ENCODE measurements at places on chromosomes 5 and 9.

DNA sequence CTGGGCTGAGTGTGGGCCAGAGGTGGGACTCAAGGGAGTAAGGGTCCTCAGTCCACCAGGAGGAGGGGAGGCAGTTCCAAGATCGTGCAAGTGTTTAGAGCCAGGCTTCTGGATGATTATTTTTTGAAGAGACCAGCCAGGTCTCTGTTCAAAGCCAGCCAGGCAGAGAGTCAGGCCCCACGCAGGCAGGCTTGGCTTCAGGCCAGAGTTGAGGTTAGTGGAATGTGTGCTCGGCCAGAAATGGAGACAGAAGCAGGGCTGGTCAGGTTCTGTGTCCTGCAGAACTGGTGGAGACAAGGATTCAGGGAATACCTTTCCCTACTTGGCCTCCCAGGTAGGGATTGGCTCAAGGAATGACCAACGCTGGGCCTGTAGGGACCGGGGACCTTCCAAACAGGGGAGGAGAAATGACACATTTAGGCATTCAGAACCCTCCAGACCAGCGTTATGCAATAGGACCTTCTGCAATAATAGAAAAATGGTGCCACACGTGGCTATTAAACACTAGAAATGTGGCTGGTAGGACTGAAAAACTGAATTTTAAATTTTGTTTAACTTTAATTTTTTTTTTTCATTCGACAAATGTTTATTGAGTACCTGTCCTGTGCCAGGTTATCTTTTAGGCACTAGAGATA lies 106.2 kb downstream of the CMYA5 start:
- DNase-seq: no peak

- no peak for DNase-seq
These were observed 391.4 kb downstream of the SH3GL2 start for GRCh38 chr9:17970277-17970676.

DNA sequence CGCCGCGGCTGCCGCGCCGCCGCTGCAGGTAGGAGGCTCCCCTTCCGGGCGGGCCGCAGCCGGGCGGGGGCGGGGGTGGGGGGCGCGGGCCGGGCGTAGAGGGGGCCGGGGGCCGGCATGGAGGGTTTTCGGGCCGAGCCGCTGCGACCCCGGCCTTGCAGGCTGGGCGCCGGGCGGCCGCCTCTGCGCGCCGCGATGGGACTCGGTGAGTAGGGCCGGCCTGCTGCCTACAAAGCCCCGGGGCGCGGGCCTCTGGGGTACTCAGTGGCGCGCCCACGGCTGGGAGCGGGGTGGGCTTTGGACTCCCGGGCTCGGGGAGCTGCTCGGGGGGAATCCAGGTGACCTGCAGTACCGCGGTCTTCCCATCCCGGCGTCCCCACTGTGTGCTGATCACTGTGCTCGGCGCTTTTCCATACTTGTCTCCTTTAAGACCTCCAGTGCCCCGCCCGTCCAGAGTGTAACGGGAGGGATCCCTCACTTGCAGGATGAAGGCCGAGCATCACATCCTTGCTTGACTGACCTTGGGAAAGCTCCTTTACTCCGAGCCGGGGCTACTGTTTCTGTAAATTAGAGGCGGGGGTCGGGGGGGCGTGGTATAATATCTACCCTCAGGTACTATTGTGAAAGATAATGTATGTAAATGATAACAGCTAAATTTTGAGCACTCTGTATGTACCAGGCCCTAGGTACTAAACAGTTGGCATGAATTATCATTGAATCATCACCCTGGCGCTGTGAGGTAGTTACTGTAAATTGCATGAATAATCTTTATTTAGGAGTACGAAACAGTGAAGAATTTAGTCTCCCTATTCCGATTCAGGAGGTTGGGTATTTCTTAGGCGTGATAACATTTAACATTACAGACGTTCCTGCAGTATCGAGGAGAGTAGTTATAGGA lies 672 bp downstream of the MSANTD3 start:
- no peak for DNase-seq

DNA sequence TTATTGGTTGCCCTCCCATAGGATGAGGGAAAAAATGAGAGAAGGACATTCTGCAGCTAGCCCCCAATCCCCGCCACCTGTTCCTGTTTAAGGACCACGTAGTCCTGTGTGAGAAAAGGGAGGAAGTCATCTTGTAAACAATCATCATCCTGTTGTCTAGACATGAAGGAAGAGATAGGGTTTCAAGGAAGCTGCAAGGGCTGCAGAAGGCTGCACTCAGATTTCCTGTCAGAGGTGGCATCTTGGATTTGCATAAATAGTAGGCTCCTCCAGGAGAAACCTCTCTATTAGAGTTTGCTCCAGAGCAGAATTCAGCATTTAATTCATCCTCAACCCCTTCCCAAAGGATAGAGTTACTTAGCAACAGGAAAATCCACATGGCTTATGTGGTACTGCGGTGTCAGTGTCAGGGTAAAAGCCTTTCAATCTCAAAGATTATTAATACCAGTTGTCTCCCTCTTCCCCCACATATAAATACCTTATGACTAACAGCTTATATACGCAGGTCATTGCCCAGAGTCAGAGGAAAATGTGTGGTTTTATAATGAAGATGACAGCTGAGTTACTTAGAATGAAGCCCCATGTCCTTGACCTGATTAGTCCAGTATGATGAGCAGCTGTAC lies 4.6 kb upstream of the DNAJC18 start:
- no peak for DNase-seq

DNA sequence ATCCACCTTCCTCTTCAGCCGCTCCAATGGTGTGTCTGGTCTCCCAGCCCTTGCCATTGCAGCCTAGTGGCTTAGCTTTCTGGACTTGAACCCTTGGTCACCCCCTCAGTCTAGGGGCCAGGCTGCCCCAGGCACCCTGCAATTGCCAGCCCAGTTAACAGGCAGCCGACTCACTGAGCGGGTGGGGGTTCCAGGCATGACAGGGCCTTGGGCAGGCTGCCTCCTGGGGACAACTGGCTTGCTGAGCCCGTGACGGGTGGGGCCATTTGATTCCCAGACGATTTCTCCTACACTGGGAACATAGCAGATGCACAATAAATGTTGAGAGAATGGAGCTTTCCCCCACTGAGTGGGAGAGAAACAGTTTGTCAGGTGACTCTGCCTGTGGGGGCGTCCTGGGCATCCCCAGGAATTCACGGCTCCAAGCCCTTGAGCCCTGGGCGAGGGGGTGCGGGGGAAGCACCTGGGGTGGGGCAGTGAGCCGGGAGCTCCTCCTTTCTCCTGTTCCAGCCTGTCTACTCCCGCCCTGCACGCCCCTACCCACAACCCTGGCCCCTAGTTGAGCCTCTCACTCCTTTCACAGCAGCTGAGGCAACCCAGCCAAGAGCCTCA lies 12.6 kb upstream of the AQP7 start:
- DNase-seq: no peak

DNA sequence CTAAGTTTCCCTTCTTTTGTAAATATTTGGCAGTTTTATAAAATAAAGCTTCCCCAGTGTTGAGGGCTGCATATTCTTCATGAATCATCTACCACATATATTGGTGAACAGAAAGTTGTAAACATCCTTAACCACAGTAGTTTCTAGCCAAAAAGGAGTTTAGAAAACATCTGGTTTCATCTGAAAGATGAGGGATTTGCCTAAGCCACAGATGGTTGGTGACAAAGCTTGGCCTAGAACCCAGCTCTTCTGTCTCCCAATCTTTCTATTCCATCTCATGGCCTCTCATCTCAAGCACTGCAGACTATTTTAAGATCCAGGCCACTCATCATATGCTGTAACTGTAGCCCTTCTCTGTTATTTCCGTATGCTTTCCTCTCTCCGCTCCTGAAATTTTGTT lies 232.3 kb upstream of the TRPM3 start:
- DNase-seq: no peak

- no peak for DNase-seq
These were observed 80.0 kb upstream of the NIPAL4 start for GRCh38 chr5:157379983-157380382.

GRCh38 chr9:14769230-14769571 lies 46.7 kb upstream of the CER1 start:
- no peak for DNase-seq

DNA sequence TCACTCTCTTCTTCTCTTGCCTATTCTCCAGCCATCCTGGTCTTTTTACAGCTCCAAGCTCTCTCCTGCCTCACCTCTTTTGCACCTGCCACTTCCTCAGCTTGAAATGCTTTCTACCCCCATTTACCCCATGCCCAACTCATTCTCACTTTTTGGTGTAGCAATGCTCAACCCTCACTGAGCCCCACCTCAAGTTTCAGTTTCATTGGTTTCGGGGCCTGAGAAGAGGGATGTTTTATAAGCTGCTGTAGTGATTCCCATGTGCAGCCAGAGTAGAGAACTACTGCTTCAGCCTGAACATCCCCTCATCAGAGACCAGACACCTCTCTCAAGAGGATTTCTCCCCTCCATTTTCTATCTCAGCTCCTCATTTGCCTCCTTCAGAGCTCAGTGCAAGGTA lies 45.2 kb upstream of the FYB1 start:
- DNase-seq: no peak

GRCh38 chr9:133943036-133943780 lies 48.9 kb downstream of the VAV2 start:
- no peak for DNase-seq

DNA sequence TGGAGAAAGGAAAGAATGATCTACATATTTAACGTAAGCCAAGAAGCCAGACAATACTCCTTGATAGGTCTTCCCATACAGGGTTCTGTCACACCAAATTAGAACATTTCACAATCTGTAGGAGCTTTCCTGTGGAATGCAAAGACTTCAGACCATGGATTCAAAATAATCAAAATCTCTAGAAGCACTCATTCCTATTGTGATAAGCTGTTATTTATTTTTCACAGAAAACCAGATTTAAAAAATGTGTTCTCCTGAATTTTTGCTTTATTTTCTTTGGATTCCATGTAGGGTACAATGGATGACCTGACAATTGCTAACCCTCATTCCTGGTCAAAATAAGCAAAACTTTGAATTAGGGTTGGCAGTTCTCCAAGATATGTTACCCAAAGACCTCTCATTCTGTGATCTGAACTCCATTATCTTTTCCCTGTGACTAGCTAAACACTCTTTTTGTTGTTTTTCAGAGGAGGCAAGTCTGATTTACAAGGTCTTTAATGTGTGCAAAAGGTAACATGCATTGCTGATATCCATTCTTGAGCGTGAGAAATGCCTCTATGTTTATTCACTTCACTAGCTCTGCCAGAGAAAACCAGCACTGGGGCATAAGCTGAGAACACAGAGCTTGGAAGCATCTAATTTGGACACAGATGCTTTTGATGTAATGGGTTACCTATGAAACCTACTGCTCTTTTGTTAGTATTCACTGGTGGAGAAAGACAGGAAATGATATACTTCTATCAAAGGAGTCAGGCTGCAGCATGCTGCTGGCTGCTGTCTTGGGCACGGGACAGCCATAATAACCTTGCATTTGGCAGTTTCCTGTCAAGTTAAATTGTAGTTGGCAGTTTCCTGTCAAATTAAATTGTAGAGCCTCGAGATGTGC lies 31.4 kb downstream of the ACTBL2 start:
- no peak for DNase-seq

DNA sequence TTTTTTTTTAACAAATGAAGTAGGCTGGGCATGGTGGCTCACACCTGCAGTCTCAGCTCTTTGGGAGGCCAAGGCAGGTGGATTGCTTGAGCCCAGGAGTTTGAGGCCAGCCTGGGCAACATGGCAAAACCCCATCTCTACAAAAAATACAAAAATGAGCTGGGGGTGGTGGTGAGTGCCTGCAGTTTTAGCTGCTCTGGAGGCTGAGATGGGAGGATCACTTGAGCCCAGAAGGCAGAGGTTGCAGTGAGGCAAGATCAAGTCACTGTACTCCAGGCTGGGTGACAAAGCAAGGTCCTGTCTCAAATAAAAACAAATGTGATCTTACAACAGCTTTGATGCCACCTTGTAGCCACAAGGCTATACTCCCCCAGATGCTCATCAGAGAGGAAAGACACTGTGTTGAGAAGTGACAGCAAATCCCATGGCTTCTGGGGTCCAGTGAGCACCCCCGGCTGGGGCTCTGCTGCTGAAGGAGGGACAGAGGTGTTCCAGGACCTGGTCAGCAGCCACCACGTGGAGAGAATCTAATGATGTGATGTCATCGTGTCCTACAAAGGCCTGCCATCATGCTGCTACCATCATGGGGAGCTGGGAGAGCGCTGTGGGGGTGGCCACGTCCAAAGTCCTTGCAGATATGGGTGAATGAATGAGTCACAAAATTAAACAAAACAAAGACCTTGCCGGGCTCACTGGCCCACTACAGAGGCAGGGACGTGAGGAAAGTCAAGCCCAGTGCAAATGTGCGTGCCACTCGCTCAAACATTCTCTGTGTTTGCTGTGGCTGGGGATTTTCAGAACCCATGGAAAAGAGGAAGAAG lies 60.7 kb downstream of the PRRT1B start:
- no peak for DNase-seq
